Epithelial cell of proximal tubule (primary cell): ENCODE measurements at places on chromosomes 12 and 14.

GRCh38 chr14:105059925-105060565, 5.2 kb downstream of the GPR132 start:
- no peak for DNase-seq

GRCh38 chr14:101096551-101096950, 193.0 kb upstream of the RTL1 start:
- no peak for DNase-seq

GRCh38 chr14:101355284-101355683, 206.0 kb upstream of the DIO3 start:
- DNase-seq = no peak

GRCh38 chr12:57759360-57759980, 4.6 kb downstream of the MARCHF9 start:
- no peak for DNase-seq

- no peak for DNase-seq
Measured at GRCh38 chr12:39074063-39074462, 168.7 kb upstream of the CPNE8 start.

DNA sequence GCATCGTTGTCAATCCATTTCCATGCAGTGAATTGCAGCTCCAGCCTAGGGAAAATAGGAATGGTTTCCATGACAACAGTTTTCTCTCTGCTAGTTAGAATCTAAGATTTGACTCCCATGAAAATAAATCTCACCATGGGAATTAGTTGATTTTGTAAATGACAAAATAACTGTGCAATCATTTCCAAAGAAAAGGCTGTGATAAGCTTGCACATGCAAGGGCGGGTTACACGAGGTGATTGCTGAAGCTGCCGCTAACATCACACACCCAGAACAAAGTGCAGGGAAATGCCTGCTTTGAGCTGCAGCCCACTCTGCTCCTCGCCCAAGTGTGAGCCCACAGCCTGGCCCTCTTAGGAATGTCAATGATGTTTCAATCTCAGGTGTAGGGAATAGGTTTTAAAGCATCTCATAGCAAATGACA, 53.8 kb downstream of the TRIM9 start:
- DNase-seq = no peak

DNA sequence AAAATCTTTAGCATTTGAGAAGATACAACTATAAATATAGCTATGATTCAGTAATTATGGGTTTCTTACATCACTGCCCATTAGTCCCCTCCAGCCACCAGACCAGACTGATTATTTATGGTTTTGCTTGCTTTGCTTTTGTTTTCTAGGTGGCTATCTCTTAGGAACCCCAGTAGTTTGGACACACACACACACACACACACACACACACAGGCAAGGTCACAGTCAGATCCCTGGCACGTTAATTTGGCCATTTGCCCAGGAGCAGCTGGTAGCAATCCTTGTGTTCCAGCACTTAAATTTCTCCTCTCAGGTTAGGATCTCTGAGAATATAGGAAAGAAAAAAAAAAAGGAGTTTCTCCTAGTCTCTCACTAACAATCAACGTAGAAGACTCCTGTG, 90.2 kb upstream of the RESF1 start:
- DNase-seq = peak; percentile 51

GRCh38 chr12:32052212-32052713, 54.4 kb upstream of the BICD1 start:
- DNase-seq = no peak

DNA sequence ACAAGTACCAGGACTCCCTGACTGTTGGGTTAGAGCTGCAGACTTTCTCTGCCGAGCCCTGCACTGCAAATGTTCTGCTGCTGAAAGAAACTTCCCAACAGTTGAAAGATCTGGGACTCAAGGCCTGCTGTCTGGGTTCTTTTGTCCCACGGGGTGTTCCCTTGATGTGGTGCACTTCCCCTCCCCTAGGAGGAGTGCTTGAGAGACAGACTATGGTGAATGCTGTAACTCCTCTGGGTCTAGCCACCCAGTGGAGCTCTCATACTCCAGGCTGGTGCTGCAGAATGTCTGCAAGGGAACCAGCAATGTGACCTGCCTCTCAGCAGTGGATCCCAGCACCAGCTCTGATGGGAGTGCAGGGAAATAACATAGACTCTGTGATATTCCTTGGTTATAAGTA, 129.2 kb upstream of the SLCO1B1 start:
- DNase-seq = no peak

GRCh38 chr12:110965574-110965973, 45.2 kb upstream of the MYL2 start:
- DNase-seq = no peak

DNA sequence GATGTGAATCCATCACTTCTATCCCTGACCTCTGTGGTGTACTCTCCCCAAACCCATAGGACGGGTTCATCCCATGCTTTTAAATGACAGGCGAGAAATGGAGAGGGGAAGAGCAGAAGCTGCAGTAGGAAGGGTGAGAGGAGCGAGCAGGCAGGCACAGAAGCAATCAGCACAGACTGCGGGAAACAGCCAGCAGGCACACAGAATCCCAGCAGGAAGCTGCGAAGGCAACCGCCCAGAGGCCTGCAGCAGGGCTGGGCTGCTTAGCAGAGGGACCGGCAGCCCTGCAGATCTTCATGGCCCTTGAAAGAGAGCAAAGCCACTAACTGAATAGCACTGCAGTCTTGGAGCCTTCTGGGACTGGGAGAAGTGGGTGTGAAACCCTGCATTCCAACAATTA, 287.0 kb upstream of the FKBP4 start:
- DNase-seq = no peak

DNA sequence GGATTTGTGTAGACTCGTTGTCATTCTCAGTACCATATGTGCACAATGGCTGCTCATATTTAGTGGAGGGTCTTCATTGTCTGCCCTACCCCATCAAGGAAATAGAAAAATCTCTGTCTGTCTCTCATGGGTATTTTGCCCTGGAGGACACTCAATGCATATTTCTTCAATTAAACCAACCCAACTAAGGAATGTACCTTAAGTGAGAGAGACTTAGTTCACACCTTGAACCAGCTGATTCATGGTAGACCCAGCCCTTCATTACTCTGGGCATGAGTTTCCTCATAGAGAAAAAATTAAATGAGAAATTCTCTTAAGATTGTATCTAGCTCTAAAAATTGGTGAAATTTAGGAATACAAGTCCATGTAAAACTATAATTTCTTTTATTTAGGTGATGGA, 107.1 kb upstream of the PLEKHG7 start:
- DNase-seq = no peak

DNA sequence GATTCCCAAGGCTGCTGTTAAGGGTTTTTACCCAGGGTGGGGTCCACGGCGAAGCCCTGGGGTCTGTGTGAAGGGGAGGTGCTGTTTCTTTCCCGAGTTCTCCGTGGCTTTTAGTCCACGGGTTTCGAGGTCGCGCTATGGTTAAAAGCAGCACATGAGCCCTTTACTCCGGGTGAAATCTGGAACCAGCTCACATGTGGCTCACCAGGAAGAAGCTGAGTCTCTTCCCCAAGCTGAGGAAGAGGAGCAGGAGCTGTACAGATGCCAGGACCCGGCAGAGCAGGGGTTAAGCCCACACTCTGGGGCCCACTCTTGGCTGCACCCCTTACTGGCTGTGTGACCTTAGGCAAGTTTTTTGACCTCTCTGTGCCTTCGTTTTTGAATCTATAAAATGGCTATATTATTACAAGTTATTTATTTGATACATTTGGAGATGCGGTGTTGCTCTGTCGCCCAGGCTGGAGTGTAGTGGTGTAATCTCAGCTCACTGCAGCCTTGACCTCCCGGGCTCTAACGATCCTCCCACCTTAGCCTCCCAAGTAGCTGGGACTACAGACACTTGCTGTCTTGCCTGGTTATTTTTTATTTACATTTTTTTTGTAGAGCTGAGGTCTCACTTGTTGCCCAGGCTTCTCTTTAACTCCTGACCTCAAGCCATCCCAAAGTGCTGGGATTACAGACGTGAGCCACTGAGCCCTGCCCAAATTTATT, 266.3 kb downstream of the AACS start:
- DNase-seq = no peak

- no peak for DNase-seq
Measured at GRCh38 chr12:64687816-64688215, 71.4 kb downstream of the GNS start.

- no peak for DNase-seq
Measured at GRCh38 chr12:66637699-66638301, 41.1 kb downstream of the GRIP1 start.

- no peak for DNase-seq
Measured at GRCh38 chr14:105466531-105467248, 7.9 kb upstream of the CRIP2 start.

GRCh38 chr12:12128670-12129069, 57.9 kb downstream of the BCL2L14 start:
- DNase-seq = no peak

DNA sequence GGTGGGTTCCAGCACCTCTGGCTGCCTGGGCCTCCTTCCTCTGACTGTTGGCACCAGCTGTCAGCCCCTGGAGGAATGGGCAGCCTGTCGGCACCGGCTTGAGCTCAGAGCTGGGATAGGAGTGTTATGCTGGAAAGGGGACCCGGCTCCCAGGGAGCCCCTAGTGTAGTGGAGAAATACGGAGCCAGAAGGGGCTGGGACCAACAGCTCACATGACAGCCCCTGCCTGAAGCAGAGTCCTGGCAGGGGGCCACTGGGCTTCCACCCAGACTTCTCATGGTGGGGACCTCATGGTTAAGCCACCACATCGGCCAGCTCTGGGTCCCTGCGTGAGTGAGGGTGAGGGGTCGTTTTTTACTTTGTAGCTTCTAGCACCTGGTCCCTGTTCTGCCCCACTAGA, 174.5 kb downstream of the TSPAN9 start:
- no peak for DNase-seq

- no peak for DNase-seq
Measured at GRCh38 chr12:48424644-48425043, 47.7 kb upstream of the ANP32D start.

DNA sequence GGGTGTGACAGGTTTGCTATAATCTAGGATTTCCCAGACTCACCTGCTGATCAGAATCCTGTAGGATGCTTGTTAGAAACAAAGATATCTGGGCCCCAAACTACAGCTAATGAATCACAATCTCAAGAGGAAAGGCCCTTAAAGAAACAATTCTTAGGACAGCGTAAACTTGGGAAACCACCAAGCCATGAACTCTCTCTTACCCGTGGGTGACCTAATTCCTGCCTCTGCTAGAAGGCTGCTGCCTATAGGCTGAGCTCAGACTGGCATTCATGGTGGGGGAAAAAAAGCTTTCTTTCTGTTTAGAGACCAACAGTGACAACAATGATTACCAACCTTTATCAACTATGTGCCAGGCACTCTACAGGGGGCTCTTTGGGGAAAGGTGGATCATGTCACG, 213.9 kb upstream of the FKBP4 start:
- no peak for DNase-seq

- no peak for DNase-seq
Measured at GRCh38 chr14:86321151-86321550, 791.2 kb downstream of the FLRT2 start.

GRCh38 chr14:99212646-99213045, 59.4 kb downstream of the BCL11B start:
- DNase-seq = no peak

GRCh38 chr12:2733493-2734355, 61.0 kb upstream of the FKBP4 start:
- DNase-seq = no peak

DNA sequence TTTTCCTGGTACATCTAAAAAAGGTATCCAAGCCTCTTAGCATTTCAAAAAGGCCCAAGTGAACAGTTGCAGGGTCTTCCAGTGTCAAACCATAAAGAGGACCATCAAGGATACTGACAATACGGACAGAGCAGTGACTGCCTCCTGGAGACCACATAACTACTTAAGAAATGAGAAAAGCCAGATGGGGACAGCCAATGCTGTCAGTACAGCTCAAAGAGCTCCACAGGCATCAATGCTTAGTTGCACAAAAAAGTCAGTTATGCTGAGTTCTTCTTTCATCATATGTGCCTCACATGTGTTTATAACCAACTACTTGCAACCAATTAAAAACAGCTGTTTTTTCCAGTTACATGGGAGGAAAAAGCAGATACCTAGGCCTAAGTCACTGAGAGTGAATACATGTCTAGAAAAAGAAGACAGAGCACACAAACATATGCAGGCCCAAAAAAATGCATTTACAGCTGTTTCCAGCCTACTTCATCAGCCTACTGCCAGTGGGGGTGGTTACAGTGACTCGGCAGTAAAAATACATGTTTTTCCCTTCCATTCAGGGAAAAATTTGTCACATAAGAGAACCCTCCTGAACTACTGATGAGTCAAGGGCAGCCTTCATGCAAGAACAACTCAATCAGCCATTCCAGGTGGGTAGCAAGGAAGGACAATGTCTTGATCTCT, 84.0 kb downstream of the DCAF5 start:
- DNase-seq = peak; percentile 55

GRCh38 chr12:82862069-82862841, 175.5 kb downstream of the TMTC2 start:
- no peak for DNase-seq

DNA sequence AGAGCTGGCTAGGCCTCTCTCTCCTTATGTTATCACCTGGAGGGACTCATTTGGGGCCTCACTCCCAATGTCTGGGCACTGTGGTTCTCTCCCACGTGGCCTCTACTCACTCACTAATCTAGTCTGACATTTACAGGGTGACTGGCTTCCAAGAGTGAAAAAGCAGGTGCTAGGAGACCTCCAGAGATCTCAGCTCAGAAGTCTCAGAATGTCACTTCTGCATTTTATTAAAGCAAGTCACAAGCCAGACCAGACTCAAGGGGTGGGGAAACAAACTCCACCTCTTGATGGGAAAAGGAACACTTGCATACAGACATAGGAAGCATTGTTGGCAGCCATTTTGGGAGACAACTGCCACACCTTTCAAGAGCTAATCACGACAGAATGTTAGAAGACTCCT, 175.9 kb downstream of the MON2 start:
- DNase-seq = no peak

- no peak for DNase-seq
Measured at GRCh38 chr12:49792976-49793580, 35.1 kb downstream of the NCKAP5L start.

- DNase-seq = no peak
Measured at GRCh38 chr14:82447586-82447985, 913.9 kb upstream of the SEL1L start.

- DNase-seq = no peak
Measured at GRCh38 chr12:53207042-53207441, at the start of gene ITGB7. Gene ITGB7 (minus strand): TSS chr12:53207251. CDS start chr12:53200443, 6,808 bp downstream.
